ENCODE measurements at places on chromosomes 11 and 22.

GRCh38 chr11:106070606-106071005 is 6.5 kb downstream of the KBTBD3 start:
- no peak for DNase-seq

DNA sequence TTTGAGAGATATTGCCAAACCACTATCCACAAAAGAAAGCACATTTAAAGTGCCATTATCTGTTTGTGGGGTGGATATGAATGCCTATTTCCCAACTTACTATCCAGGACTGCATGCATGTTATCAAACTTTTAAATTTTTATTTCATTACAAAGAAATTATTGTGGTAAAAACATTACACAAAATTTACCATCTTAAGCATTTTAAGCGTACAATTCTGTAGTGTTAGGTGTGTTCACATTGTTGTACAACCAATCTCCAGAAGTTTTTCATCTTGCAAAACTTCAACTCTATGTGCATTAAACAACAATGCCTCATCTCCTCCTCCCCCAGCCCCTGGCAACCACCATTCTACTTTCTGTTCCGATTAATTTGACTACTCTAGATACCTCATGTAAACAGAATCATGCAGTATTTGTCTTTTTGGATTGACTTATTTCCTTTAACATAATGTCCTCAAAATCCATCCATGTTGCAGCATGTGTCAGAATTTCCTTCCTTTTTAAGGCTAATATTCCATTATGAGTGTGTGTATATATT is 17.6 kb upstream of the CD44 start:
- DNase-seq, result no peak

- no peak for DNase-seq
Measured at GRCh38 chr22:37487129-37487528, 945 bp upstream of the MFNG start.

- DNase-seq, result peak; percentile 78
Measured at GRCh38 chr11:95556342-95557163, 233.0 kb downstream of the FAM76B start.

DNA sequence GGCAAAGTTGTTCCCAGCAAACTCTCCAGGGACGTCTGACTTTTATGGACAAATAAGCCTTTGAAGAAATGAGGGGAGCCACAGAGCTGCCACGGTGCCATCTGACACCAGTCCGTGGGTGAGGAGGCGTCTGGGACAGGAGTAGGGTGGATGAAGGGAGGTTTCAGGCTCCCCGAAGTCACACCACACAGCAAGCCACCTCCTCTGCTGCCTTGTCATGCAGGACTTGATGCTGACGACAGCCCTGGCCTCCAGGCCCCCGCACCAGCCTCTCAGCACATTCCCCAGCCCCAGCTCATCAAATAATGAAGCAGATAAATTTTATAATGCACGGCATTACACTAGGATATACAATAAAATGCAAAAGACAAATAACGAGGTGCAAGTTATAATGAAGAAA is 156.5 kb downstream of the CEP164 start:
- DNase-seq, result no peak

DNA sequence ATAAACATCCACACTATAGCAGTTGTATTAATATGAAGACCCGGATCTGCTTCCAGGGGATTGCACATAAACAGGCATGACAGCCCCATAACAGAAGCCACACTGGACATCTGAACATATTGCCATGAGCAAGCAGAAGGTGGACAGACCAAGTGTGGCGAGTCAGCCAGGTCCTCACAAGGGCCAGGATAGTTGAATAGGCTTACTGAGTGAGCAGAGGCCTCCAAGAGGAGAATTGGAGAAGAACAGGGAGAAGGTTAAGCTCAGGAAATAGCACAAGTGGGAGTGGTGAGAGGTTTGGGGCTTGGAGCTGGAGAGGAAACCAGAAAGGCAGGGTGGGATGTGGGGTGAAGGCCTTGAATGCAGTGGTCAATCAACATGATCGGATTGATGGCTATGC is 10.8 kb downstream of the SLC35C1 start:
- DNase-seq, result no peak

GRCh38 chr11:112366777-112367176 is 106.1 kb upstream of the PLET1 start:
- DNase-seq, result peak; percentile 17

DNA sequence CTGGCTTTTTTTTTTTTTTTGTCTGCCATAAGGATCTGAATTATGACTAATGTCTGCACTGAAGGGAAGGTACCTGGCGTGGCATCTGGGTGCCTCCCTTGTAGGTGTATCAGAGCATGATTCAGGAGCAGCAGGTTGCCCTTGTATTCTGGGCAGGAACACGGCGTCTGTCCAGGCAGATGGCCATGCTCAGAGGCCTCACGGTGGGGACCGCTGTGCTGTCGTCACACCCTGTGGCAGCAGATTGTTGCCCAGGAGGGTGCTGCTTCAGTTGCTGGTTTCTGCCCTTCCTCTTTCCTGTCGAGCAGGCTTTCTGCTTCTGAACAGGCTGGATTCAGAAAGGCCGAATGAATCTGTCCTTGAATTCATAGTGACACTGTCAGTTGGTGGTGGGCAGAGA is 11.0 kb downstream of the ZNRF3 start:
- DNase-seq, result no peak

- no peak for DNase-seq
Measured at GRCh38 chr11:47336595-47336994, 15.9 kb downstream of the MYBPC3 start.

- no peak for DNase-seq
Measured at GRCh38 chr11:12775955-12776354, 101.7 kb downstream of the TEAD1 start.

DNA sequence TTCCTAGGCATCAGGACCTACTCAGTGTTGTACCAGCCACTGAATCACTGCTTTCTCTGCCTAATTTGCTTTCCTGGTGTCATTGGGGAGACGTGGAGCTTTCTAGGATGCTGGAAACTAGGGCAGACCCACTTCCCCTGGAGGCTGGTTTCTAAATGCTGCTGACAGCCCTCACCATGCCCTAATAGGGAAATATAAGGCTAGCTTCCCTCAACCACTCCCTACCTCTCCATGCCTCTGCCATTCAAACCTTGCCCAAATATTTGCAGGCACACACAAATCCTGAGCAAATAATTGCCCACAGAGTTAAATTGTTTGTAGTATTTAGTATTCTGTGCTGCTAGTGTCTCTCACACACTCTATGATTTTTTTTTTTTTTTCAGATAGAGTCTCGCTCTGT is 310.2 kb downstream of the DDX10 start:
- no peak for DNase-seq

GRCh38 chr11:74276581-74276980 is 34.9 kb downstream of the P4HA3 start:
- DNase-seq, result peak; percentile 38

DNA sequence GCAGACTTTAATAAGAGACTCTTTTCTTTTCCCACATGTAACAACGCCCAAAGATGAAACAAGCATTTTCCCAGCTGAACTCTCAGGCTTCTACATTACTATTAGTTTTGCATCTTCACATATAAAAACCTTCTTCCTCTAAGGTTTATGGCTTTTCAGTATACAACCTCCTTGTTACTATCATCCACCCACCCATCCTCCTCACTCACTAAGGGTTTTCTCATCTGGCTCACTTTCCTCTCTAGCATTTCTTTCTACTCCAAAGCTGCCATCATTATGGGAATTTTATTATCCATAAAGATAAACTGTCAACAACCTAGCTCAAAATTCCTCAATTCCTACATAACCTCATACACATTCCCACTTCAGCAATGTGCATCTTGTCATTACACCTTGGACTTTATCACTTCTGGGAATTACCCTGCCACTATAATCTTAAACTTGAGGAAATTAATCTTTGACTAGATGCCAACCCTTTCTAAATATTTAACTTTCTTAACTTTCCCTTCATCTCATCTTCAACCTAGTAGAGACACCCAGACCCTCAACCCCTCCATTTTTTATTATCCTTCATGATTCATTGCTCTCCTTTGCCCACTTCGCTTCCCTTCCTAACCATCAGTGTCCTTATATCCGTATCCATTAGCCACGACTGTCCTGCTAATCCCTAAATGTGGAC is 30.9 kb downstream of the MTMR2 start:
- no peak for DNase-seq

GRCh38 chr11:10622108-10622507 is 53.6 kb upstream of the LYVE1 start:
- DNase-seq, result no peak

DNA sequence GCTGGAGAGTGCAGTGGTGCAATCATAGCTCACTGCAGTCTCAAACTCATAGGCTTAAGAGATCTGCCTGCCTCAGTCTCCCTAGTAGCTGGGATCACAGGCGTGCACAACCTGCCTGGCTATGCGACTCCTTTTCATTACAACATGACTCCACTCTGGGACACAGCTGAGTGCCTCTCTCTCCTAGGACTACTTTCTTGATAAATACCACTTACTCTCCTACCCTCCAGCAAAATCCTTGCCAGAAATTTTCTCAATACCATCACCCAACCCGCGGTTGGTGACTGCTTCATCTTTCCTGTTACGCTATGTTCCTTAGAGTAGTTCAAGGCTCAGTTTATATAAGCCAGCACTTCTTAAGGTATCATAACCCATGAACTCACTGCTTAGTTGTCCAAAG is 26.9 kb downstream of the ARFGAP3 start:
- DNase-seq, result no peak

DNA sequence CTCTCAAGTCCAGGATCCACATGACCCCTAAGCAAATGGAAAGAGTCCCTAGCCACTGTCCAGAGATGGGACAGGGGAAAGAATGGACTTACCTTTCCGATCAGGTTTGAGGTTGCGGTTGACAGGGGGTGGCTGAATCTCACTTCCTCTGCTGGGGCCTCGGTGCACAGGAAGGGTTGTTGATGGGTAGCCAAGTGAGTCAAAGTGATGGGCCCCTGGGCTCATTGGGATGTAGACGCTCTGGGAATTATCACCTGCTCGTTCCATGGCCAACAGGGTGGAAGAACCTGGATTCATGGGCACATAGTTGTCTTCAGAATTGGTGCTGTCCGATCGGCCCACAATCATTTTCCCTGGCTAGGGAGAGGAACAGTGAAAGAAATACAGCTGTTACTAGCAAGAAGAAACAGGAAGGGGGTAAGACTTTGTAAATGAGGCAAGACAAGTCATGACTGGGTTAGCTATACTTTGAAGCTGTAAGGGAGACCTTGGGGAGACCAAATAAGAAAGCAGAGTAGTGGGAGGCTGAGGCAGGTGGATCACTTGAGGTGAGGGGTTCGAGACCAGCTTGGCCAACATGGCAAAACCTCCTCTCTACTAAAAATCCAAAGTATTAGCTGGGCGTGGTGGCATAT is 34.7 kb downstream of the USP35 start:
- DNase-seq, result no peak

DNA sequence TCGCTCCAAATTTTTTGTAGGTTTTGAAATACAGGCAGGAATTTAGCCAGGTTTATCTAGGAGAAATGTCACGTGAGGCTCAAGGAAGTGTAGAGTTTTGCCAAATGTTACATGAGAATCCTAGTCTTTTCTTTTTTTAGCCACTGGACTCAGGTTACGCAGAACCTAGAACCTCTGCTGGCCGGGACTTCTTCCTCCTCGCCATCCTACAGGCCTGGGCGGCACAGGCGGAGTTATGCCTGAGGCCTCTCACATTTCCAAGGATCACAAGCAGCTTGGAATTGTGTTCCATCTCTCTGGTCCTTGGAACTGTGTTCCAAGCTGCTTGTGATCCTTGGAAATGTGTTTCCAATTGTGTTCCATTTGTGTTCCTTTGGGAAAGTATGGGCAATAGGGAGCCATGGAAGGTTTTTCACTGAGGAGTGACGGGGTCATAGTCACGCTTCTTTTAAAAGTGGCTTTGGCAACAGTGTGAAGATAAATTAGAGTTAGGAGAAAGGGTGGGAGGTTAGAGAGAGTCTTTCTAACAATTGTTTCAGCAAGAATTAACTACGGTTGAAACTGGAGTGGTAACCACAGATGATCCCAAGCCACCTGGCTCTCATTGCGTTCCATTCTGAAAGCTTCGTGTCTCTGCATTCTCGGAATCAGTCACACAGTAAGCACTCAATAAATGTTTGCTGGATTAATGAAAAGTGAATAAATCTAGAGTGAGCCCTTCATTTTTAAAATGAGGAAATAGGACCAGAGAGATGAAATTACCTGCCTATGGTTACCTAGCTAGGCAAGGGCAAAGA is 12.5 kb upstream of the POU2AF1 start:
- no peak for DNase-seq

- no peak for DNase-seq
Measured at GRCh38 chr11:107819361-107820014, 39.1 kb downstream of the SLC35F2 start.

DNA sequence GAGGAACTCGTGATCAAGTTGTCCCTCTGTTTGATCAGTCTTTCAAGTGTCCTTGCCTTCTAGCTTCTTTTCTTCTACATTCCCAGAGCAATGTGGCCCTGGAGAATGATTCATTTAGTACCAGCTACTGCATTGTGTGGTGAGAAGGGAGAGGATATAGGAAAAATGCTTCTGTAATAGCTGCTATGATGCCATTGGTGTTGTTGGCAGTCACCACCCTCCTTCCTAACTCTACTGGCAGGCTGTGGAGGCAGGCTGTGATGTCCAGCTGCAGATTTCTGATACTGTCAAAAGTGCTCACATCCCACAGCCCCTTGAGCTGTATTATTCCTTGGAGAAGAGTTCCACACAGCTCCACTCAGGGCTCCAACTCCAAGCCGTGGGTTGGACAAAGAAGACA is 52.8 kb downstream of the ENDOD1 start:
- no peak for DNase-seq

- DNase-seq, result no peak
Measured at GRCh38 chr11:111782109-111782741, 16.0 kb upstream of the PPP2R1B start.

- no peak for DNase-seq
Measured at GRCh38 chr11:2592559-2593392, 107.0 kb downstream of the KCNQ1OT1 start.

DNA sequence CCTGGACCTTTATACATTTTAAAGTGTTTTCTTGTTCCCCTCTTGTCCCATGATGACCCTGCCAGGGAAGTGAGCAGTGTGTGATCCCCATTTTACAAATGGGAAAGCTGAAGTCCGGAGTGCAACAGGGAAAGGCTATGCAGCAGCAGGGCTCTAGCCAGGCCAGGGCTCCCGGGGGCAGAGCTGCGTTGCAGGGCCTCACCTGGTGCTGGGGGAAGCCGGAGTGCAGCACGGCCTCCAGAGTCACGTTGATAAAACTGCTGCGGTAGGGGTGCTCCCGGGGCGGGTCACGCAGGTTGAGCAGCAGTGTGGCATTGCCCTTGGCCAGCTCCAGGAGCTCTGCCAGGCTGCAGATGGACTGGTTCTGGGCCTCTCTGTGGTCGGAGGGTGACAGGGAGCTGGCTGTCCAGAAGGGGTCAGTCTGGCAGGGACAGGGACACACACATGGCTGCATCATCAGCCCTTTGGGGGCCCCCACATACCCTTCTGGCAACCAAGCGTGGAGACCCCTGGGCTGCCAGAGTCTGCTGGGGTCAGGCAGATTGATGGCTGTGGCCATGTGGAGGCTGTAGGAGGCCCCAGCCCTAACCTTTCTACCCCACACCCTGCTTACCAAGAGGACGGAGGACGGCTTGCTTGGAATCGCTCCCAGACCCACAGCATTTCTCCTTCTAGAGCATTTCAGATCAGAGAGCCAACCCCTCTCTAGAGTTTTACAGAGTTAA is 9.3 kb upstream of the KLHL35 start:
- DNase-seq, result no peak

GRCh38 chr22:24579258-24579601 is 13.6 kb downstream of the LRRC75B start:
- DNase-seq, result no peak
